ENCODE measurements at places on chromosomes 6 and 20.

DNA sequence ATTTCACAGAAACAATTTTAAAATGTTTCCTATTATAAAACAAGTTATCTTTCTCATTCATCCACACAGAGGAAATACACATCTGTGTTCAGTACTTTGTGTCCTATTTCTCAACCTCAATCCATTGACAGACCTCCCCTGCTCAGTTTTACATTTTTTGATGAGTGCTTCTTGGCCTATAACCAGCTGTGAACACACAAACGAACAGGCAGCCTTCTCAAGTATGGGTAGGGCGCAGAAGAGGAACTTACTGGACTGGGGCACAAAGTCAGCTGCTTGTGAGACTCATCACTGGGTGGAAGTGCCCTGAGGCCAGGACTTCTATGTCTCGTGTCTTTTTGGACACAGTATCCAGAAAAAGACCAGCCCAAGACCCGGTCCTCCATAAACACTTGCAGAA lies 2.8 kb downstream of the RPS6KA2 start:
- peak; percentile 55 for DNase-seq

- DNase-seq: no peak
Measured at GRCh38 chr6:30743099-30744053, 889 bp upstream of the FLOT1 start.

GRCh38 chr6:109083657-109084056 lies 11.0 kb downstream of the SESN1 start:
- DNase-seq: no peak

DNA sequence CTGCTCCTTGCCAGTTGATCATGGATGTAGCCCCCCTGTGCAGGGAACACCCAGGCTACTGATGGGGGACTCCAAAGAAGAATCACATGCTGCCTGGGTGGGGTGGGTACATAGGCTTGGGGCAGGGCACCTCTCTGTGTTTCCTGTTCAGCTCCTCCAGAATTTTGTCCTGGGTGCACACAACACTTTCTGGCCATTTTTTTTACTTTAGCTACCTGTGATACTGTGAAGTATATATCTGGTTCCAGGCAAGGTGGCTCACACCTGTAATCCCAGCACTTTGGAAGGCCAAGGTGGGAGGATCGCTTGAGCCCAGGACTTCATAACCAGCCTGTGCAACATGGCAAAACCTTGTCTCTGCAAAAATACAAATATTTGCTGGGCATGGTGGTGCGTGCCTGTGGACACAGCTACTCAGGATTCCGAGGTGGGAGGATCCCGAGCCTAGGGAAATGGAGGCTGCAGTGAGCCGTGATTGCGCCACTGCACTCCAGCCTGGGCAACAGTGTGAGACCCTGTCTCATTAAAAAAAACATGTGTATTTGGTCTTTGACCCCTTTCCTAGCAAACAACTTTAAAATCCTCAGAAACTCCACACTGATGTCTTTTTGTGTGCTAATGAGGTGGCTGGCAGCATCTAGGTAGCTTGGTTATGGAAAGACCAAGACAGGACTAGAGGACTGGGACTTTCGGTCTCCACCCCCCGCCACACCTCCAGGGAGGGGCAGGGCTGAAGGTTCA lies 14.1 kb downstream of the SLC4A11 start:
- peak; percentile 38 for DNase-seq

GRCh38 chr6:161830866-161831616 lies 557.2 kb upstream of the AGPAT4 start:
- no peak for DNase-seq

- peak; percentile 49 for DNase-seq
Measured at GRCh38 chr6:158211273-158212055, 43.3 kb downstream of the GTF2H5 start.

- DNase-seq: peak; percentile 73
Measured at GRCh38 chr6:26594730-26595632, 1.8 kb upstream of the ABT1 start.

DNA sequence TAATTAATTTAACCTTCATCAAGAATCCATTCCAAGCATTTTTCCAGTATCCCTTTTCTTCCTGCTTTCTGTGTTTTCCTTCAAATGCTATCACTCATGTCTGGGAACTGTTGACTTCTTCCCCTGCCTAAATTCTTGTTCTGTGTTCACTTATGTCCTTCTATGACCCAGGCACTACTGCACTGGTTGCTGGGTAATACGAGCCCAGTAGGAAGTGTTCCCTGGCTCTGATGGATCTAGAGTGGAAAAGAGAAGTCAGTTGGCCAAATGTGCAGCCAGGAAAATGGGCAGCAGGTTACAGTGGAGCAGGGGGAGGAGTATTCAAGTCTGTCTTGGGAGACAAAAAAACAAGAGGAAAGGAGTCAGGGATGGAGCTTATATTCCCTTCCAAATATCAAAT lies 7.1 kb downstream of the OVOL2 start:
- DNase-seq: no peak

Measured in bronchial epithelial cell (primary cell).